A549 treated with RU486 at 1 μM for 4 hours (cell line): ENCODE measurements at places on chromosomes 5 and 9. TPM values are rescaled to one million over a fixed set of nuclear protein-coding genes. Genes with fewer than 3 reads are reported as not detected.

C7 gene
- total RNA-seq = not detected in 5 replicates

ARHGEF37 gene
- total RNA-seq = 0.65 to 0.84 TPM (median 0.83 TPM) in 5 replicates

CCDC192 gene
- total RNA-seq = not detected in 5 replicates

PCDHGB6 gene
- 0.06 to 0.15 TPM (median 0.09 TPM) in 5 replicates for total RNA-seq

CDKN2A gene
- not detected in 5 replicates for total RNA-seq

C5 gene
- 8.3 to 15.6 TPM (median 13.0 TPM) in 5 replicates for total RNA-seq

PKD2L2 gene
- not detected in 5 replicates for total RNA-seq

RMRP gene
- total RNA-seq = 8.3 to 13.4 TPM (median 12.5 TPM) in 3 of 5 replicates, not detected in the others

PCDH12 gene
- total RNA-seq = not detected in 5 replicates
